ENCODE measurements at places on chromosomes 7 and 10. TPM values are rescaled to one million over a fixed set of nuclear protein-coding genes. Genes with fewer than 3 reads are reported as not detected.

DNA sequence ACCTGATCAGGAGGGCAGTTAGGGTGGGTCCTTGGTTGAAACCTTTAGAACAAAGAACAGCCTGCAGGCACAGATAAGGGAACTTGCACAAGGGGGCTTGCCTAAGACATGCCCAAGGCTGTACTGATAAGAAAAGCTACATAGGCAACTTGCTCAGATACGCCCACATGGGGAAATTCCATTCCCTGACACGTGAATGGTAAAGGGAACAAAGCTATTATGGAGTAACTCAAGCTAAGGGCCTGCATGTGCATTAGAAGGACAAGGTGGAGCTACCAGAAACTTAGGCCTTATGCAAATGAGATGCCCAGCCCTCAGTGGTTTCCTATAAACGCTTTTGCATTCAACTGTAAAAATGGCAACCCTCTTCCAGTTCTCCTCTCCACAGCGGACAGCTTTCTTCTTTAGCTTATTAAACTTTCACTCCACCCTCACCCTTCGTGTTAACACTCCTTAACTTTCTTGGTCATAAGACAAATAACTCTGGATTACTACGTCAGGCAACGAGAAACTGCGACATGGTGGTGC is 1192.1 kb upstream of the CELF2 start:
- DNase-seq: no peak

Gene RET
- total RNA-seq: 0.27 TPM

DNA sequence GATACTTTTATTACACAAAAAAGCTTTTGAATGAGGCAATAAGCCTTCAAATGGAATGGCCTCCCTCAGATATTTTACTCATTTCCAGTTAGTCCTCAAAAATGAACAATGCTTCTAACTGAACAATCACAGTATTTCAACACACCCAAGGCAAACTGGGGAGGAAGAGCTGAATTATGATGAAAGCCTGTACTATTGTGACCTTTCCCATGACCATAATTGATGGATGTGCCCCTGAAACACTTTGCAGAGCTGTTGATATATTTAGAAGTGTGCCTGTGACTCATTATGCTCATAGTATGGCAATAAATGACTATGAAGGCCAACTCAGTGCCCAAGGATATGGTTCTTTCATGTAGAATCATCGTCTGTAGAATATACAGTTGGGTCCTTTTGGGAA is 248.1 kb downstream of the AHR start:
- peak; percentile 94 for DNase-seq

- DNase-seq: peak; percentile 52
Observed at GRCh38 chr7:70193514-70193913, 595.2 kb downstream of the AUTS2 start.

GRCh38 chr7:55550841-55551537 is 21.3 kb downstream of the VOPP1 start:
- no peak for DNase-seq

Gene TLX1
- total RNA-seq: not detected

DNA sequence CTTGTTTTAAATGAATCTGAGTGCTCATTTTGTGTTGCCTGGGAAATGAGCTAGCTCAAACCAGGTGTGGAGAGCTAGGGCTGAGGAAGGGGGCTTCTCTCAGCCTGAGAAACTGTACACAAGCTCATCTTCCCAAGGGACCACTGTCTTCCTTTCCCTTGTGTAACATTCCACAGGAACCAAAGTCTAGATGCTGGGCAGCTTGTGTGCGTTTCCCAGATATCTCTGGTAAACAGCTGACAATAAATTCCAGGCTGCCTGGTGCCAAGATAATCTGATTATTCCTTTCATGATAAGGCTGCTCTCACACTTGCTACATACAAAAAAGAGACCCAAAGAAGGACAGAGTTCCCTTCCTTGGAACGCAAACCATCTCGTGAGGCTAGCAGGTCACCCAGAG is 33.1 kb upstream of the MKLN1 start:
- DNase-seq: peak; percentile 12

GRCh38 chr7:22793593-22794462 is 28.8 kb downstream of the TOMM7 start:
- peak; percentile 5 for DNase-seq

Gene AKR1D1
- total RNA-seq: not detected

DNA sequence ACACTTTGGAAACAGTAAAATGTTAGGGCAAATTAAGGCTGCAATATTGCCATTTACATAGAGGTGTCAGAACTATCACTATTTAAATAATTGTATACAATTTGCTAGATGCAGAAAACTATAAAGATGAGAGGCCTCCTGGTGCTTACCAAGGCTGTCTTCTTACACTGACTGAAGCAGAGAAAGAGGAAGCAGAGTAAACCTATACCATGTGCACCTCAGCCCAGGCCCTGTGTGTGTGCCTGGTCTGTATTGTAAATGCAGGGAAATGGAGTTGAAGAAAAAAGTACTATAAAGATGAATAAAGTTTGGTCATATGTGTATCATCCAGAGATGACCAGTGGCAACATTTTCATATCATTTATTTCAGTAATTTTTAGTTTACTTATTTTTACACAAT is 29.2 kb downstream of the ELMO1 start:
- DNase-seq: no peak

- no peak for DNase-seq
Observed at GRCh38 chr7:139495580-139496125, 12.2 kb upstream of the KLRG2 start.

GRCh38 chr10:29435809-29436501 is 147.1 kb downstream of the LYZL1 start:
- DNase-seq: peak; percentile 74

DNA sequence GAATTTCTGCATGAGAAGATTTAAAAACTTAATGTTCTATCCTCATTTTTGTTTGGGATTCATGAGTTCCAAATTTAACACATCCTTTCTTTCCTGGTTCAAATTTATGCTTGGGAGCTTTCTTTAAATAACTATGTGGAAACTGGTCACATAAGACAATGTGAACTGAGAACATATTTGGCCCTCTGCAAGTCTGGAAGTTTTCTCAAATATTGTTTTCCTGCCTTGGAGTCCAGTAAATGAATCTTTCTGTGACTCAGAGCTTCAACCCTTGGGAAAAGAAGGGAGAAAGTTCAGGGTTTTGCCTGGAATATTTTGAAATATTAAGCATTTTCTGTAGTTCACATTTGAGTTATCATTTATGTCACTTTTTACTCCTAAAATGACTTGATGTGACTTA is 559.0 kb upstream of the NRP1 start:
- peak; percentile 77 for DNase-seq
